ENCODE measurements at places on chromosomes 6 and 20.

DNA sequence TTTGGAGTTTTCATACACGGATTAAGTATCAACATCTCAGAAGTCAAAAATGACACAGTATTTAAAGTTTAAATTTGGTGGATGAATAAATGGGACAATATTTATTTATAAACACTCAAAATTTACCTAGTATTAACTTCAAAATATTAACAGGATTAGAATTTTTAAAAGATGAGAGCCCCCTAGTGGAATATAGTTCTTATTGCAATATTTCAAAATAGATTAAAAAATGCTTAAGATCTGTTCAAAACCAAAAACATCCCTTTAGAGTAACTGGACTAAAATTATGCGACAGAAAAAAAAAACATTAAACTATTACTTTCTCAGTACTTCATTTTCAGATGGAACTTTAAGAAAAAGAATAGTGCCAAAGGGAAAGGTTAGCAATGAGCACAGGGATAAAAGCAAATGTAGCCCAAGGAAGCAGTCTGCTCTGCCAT lies 56.6 kb downstream of the SNX14 start:
- no peak for DNase-seq

- DNase-seq, result no peak
Observed at GRCh38 chr6:148247386-148248063, 95.1 kb upstream of the SASH1 start.

GRCh38 chr6:25217829-25218228 lies 61.3 kb upstream of the CARMIL1 start:
- no peak for DNase-seq

- DNase-seq, result no peak
Observed at GRCh38 chr6:130394246-130394645, 28.4 kb downstream of the TMEM200A start.

GRCh38 chr6:140393665-140394540 lies 1019.5 kb upstream of the CITED2 start:
- DNase-seq, result no peak

GRCh38 chr20:35511814-35512420 lies 17.5 kb downstream of the C20orf173 start:
- DNase-seq, result no peak

DNA sequence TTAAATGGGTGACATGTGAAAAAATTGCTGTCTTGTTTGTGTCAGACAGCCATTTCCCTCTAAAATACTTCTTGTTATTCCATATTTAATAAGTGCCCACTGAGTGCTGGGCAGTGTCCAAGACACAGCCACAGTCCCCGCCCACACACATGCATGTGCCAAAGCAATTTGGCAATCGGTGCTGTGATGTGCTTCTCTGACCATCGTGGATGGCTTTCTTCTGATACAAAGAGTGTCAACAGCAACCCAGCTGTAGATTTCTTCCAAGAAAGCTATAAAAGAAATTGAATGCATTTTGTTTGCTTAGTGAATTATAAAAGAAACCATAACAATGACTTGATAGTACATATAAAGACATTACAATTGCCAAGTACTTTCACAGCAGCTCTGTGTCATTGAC lies 140.5 kb upstream of the ATXN1 start:
- peak; percentile 12 for DNase-seq

DNA sequence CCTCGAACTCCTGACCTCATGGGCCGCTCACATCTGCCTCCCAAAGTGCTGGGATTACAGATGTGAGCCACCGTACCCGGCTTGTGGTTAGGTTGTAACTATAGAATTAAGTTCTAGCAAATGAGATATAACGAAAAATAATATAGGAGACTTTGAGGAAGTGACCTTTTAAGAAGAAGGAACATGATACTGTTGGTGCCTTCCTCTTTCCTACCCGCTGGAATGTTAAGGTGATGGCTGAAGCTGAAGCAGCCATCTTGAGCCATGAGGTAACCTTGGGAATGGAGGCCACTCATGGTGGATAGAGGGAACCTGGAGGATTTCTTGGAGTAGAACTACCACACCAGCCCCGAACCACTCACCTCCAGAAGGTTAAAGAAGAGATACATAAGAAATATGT lies 48.1 kb upstream of the MDGA1 start:
- no peak for DNase-seq

DNA sequence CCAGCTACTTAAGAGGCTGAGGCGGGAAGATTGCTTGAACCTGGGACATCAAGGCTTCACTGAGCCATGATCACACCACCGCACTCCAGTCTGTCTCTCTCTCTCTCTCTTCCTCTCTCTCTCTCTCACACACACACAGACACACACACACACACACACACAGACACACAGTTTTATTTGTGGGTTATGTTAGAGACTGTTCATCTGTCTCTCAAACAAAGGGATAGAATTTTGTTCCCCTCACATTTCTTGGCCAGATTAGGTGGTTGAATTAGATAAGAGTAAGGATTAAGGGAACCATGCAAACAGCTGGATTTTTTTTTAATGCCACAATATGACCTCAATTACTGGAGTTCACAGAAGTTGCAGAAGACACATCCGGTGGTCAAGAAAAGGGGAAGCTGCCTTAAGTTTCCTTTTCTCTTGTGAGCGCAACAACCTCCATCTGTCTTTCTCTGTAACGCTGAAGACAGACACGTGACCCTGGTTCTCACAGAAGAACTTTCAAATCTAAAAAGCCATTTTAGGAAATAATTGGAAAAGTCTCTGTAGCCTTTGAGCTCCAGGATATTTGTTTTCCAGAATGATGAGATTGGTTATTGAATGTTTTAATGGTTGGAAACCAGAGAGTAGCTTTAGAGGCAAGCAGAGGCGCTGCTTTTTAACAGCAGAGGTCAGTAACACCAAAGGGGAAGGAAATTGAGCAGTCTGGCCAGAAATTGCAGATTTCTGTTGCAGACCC lies 32.9 kb upstream of the LGSN start:
- no peak for DNase-seq

GRCh38 chr6:165695722-165696515 lies 32.9 kb upstream of the PDE10A start:
- DNase-seq, result no peak

DNA sequence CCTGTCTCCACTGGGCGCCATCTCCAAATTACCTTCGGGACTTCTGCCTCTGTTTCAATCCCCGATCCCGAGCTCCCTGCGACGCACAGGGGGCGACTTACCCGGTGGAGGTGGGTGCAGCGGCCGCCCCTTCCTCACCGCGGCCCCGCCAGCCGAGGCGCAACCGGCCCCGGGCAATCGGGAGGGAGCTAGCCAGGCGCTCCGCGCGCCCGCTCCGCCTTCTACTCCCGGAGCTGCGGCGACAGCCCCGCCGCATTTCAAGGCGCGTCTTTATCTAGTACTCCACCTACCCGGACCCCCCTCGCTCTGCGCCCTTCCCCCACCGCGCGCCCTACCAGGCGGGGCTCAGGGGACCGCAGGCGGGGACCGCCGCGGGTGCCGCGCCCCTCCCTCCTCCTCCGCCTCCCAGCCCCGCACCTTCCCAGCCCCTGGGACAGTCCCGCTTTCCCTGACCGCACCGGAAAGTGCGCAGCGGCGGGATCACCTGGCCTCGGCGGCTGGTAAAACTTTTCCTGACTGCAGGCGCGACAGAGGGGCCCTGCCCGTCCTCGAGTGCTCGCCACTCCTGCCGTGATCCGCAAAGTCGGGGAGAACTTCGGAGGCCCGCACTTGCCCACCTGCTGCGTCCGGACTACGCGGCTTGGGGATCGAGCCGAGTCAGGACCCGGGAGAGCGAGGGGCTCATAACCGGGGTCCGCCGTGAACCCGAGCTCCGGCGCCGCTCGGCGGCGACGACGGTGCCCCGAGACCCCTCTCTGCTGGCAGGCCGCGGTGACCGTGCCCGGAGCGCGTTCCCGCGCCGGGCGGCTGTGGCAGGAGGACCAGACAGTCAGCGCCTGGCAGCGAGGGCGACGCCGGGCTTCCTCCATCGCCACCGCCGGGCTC lies 8.0 kb upstream of the NKX2-2 start:
- no peak for DNase-seq

DNA sequence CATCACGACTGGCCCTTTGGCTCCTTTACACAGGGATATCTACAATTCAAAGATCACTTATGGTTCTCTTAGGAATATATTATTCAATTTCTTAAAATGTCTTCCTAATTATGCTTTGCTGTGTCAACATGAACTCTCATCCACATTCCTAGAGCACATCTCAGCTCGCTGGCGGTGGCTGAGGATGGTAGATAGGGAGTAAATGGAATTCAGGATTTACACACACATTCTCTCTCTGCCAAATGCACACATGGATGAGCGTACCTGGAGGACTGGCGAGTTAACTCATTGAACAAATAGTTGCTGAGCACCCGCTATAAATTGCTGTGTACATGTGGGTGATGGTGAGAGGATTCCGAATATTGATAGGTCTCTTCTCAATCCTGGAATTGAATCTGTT lies 4.8 kb upstream of the MRPS10 start:
- no peak for DNase-seq

- DNase-seq, result no peak
Observed at GRCh38 chr6:166934174-166934573, 22.2 kb downstream of the RNASET2 start.

- no peak for DNase-seq
Observed at GRCh38 chr20:48839154-48839917, 11.5 kb upstream of the PREX1 start.

- DNase-seq, result no peak
Observed at GRCh38 chr6:152637296-152638047, at the start of gene SYNE1. Gene SYNE1, minus strand, starts transcription at chr6:152637362. Its CDS starts 9,031 bp downstream, at chr6:152628331.

GRCh38 chr6:135217663-135218062 lies 36.6 kb downstream of the MYB start:
- no peak for DNase-seq

DNA sequence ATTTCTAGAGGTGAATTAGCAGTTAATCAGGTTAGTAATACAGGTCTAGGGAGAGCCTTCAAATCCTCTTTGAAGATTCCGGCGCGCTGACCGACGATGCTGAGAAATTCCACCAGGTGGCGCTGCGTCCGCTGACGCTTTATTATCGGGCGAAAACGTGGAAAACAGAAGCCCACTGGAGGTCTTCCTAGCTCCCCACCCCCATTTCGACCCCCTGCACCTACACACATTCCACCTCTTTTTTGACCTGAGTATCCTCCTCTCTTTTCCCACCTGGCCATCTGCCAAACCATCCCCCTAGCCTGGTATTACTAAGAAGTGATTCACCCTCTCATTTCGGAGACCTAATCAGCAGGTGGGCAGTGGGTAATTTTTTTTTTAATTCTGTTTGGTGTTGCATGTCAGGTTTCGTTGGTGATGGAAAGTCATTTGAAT lies 65.4 kb upstream of the RIN2 start:
- no peak for DNase-seq

DNA sequence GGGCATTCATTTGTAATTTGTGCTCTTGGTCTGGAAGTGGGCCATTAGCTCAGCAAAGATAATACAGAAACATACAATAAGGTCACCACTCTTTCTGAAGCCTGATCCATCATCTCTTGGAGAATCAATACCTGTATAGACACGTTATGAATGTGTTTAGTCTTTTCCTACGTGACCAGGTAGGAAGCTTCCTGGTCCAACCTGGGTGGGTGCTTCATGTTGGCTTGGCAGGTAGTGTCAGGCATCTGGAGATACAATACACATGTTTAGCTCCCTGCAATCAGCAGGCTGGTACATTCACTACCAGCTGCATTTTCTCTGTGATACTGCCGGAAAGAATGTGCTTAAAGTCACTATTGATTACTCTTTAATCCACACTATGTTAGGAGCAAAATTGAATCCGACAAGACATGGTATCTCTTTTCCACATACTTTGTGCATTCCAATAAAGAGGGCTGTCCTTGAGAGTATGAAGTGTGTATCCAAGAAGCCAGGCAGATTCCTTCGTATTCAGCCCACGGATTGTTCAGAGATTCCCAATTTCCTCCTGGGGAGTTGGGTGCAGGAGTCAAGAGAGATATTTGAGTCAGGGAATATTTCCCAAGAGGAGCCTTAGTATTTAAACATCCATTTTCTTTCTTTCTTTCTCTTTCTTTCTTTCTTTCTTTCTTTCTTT lies 49.9 kb upstream of the RANBP9 start:
- DNase-seq, result no peak

DNA sequence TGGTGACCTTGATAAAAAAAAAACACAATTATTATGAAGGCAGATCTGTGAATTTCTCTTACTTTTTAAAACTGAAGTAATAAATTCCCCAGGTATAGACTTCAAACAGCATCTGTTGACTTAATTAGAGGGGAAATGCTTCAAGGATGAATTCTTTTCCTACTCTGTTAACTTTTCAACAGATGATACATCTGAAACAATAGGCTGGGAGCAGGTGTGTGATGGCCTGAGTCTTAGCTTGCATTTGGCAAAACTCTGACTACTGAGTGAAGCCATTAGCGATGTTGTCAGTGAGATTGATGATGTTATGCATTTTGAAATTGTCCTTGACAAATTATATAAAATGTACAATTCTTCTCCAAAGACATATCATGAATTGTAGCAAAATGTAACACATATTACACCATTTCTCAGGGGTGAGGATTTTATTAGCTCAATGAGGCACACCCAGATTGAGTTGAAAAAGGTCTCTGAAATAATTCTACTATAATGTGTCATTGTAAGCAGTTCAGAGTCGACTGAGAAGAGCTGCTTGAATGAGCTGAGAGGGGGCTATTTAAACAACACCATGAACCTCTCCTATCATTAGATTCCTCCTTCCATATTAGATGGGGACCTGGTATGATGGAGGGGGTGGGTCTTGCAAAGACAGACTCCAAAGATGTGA lies 39.6 kb upstream of the OGFRL1 start:
- no peak for DNase-seq

DNA sequence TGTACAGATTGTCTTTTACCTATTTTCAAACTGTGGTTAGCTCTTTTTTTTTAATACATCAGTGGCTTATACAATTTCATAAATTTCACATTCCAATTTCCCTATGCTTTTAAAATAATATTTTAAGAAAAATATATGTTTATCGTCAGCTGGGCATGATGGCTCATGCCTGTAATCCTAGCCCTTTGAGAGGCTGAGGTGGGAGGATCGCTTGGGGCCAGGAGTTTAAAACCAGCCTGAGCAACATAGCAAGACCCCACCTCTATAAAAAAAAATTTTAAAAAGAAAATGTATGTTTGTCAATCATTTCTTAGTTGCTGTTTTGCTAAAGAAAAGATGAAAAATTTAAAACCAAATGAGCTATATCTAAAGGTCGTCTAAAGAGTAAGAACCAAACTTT lies 3.4 kb downstream of the GJA1 start:
- no peak for DNase-seq

GRCh38 chr20:21049305-21049828 lies 56.8 kb downstream of the LINC00237 start:
- no peak for DNase-seq

DNA sequence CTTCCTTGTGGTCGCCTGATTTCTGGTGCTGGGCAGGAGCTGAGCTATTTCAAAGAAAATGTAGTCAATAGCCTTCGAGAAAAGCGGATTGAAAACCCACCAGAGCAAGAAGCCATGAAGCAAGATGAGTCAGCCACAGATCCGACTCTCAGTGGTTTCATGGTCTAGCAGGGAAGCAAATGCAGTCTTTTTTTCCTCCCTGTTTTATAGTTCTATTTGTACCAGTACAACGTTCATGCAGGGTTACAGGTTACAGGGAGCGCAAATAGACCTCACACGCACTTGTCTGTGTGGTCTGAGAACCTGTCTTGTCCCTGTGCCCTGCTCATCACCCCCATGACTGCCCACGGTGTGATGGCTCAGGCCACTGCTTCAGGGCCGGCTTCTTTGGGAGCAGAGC lies 309.8 kb upstream of the SUPT3H start:
- no peak for DNase-seq

- no peak for DNase-seq
Observed at GRCh38 chr6:142816031-142816430, 128.9 kb downstream of the HIVEP2 start.

GRCh38 chr6:17785094-17785787 lies 78.5 kb upstream of the NUP153 start:
- DNase-seq, result no peak

GRCh38 chr20:40503119-40503518 lies 185.9 kb downstream of the MAFB start:
- no peak for DNase-seq

Data from HS-27A (cell line).